ENCODE measurements at places on chromosomes 13 and 19. TPM values are rescaled to one million over a fixed set of nuclear protein-coding genes. Genes with fewer than 3 reads are reported as not detected.

The LDLR gene
- 56.8 TPM for total RNA-seq

The ADAMTSL5 gene
- total RNA-seq = 0.51 TPM

The JAK3 gene
- 64.2 TPM for total RNA-seq

The BSG gene
- total RNA-seq = 253 TPM

The GRK1 gene
- total RNA-seq = not detected

Data from GM12878 (cell line).